ENCODE measurements at places on chromosomes 4 and X. TPM values are rescaled to one million over a fixed set of nuclear protein-coding genes. Genes with fewer than 3 reads are reported as not detected.

GPR82 gene
- total RNA-seq: 0.16 TPM

RRH gene
- not detected for total RNA-seq

GRCh38 chrX:134649770-134650169 is 8.5 kb downstream of the PLAC1 start:
- no peak for DNase-seq

GRCh38 chr4:153594210-153594609 is 89.9 kb upstream of the TLR2 start:
- DNase-seq: no peak

DNA sequence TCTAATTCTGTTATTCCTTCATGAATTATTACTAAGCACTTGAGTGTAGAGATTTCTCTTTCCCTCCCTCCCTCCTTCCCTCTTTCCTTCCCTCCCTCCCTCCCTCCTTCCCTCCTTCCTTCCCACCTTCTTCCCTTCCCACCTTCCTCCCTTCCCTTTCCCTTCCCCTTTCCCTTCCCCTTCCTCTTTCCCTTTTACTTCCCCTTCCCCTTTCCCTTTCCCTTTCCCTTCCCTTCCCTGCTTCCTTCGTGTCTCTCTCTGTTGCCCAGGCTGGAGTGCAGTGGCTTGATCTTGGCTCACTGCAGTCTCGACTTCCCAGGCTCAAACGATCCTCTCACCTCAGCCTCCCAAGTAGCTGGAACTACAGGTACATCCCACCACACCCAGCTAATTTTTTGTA is 49.4 kb upstream of the RAB40AL start:
- no peak for DNase-seq

- DNase-seq: no peak
Observed at GRCh38 chrX:139831675-139832456, 101.0 kb downstream of the ATP11C start.

DNA sequence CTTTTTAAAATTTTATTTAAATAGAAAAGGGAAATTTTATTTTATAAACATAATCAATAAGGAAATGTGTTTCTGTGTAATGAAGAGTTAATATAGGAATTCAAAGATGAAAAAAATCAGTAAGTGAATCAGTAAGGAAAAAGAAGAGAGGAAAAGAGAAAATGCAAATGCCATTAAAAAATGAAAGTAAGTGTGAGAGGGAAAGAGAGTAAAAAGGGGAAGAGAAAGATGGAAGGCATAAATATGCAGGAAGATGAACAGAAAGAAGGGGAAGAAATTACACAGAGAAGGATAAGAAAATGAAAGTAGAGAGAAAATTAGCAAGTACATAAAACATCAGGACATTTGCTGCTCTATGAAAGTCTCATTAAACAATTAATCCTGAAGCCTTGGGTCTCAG is 349.9 kb downstream of the FSTL5 start:
- no peak for DNase-seq

- DNase-seq: no peak
Observed at GRCh38 chr4:85543832-85544231, 68.9 kb downstream of the ARHGAP24 start.

Measured in sigmoid colon (tissue), 7 donors.